B cell (primary cell): ENCODE measurements at places on chromosomes 11 and 22.

DNA sequence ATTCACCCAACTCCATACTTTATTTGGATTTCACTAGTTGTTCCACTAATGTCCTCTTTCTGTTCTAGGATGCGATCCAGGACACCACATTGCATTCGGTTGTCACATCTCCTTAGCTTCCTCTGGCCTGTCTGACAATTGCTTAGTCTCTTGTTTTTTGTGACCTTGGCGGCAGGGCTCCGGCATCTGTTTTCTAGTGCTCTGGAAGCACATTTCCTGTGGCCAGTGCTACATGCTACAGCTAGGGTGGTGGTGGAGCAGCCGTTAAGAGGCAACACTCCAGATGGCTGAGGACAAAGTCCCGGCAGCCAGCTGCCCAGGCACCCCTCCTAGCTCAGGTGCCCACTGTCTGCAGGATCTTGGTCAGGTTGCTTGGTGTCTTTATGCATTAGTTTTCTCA lies 6.8 kb downstream of the STX3 start:
- DNase-seq: no peak

DNA sequence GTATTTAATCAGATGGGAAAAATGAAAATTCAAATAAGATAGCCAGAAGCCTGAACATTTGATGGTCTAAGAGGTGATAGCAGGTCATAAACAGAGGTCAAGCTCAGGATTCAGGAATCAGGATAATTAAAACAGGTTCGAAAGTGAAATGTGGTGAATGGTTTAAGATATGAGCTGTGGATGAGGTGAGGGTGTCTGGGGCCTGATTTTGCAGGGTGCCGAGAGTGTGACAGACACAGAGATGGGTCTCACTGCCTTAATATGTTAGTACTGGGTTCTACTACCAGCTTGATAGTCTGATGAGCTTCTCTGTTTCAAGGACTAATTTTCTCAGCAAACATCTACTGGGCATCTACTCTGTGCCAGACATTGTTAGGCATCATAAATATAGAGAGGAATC lies 19.9 kb upstream of the EMSY start:
- DNase-seq: no peak

GRCh38 chr11:75135021-75135650 lies 15.8 kb upstream of the SLCO2B1 start:
- DNase-seq: no peak

DNA sequence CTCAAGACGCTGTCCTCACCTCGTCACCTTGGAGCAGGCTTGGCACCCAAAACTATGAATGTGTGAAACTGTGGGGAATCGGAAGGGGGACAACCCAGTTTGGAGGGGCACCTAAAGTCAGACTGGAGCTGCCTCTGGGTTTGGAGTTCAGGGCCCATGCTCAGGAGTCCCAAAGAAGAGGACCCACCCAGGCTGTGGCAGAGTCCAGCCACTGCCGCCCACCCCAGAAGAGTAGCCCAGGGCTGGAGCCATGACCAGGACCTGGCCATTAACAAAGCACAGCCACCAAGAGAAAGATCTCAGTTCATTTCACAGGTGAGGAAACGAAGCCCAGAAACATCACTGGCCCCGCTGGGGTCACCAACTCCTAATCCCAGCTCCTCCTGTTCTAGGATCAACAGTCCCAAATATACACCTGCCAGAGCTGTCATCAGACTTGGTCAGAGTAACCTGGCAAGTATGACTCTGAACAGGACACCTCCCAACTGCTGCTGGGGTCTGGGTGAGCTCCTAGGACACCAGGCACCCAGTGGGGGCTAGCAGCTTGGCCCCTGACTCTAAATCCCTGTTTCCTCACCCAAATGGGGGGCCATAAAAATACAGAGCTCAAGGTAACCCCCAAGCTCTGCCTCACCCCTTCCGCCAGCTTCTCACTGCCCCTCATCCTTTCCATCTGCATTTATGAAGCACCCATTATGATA lies 2.7 kb downstream of the RAB3IL1 start:
- no peak for DNase-seq

- peak; percentile 45 for DNase-seq
These were observed 1.6 kb downstream of the PKNOX2 start for GRCh38 chr11:125165843-125166763.

DNA sequence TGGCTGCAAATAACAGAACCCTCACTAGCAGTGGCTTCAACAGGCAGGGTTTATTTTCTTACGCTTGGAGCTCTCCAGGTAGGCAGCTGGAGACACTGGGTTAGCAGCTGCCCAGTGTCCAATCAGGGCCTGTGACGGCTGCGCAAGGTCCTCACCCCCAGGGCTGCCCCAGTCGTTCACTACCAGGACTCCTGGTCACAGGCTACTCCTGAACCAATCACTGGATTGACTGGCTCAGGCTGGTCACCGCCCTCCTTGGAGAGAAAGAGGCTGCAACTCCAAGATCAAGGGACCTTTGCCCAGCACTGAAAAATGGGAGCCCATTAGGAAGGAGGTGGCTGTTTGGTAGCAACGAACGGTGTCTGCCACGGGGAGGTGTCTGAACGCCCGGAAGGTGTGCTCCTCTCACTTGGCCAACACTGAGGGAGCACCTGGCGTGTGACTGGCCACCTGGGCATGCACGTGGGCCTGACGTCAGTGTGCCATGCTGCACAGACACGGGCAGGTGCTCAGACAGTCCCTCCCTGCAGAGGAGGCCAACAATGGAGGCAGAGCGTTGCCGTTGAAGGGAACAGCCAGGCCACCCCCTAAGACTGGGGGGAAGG lies 5.1 kb downstream of the ARSA start:
- DNase-seq: no peak
